T-cell (primary cell): ENCODE measurements at places on chromosomes 12 and 14.

- DNase-seq, result no peak
These were observed 340.4 kb downstream of the NAV3 start for GRCh38 chr12:78171061-78171460.

DNA sequence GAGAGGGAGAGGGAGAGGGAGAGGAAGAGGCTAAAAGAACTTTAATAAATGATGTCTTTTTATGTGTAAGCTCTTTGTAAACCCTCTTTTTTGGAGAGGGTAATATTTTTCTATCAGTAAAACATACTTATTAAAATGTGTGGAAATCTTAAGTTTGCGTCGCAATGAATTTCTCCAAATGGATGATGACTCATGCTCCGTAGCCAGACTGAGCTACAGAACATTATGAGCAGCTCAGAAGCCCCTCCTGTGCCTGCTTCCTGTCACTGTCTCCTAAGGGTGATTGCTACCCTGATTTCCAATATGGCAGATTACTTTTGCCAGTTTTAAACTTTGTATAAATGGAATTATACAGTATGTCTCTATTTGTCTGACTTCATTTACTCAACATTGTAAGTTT lies 13.0 kb upstream of the PYGL start:
- no peak for DNase-seq

DNA sequence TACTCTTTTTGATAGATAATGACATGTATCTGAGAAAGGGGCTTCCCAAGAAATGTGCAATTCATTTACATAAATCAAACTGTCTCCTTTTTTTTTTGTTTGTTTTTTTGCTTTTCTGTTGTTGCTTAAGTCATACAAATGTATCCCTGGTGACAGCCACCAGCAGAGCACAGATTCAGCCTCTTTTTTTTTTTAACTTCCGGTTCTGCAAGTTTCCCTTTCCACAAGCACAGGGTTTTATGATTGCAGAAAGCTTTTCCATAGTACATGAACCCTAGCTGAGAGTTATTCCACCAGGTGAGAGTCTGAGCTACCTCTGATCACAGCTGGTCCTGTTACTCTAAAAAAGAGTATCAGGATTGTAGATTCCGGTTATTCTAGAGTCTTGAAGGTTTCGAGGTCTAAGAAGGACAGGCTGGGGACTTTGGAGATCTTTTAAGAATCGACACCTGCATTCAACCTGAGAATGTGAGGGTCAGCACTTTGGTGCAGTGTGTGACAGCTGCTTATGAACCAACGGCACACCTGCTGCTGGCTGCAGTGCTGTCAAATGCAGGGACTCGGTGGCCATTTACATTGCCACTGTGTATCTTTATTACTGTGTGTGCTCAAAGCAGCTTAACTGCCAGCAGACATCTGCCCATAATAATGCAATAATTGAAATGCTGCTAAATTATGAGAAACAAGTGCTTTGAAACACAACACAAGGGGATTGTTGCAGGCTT lies 551.7 kb downstream of the NRXN3 start:
- DNase-seq, result no peak

- no peak for DNase-seq
These were observed 10.5 kb upstream of the ZDHHC22 start for GRCh38 chr14:77151918-77152588.

GRCh38 chr12:59357811-59358210 lies 238.0 kb upstream of the SLC16A7 start:
- no peak for DNase-seq

GRCh38 chr12:75923964-75924666 lies 107.5 kb downstream of the PHLDA1 start:
- DNase-seq, result no peak

GRCh38 chr14:59925797-59926196 lies 5.9 kb downstream of the LRRC9 start:
- DNase-seq, result no peak

DNA sequence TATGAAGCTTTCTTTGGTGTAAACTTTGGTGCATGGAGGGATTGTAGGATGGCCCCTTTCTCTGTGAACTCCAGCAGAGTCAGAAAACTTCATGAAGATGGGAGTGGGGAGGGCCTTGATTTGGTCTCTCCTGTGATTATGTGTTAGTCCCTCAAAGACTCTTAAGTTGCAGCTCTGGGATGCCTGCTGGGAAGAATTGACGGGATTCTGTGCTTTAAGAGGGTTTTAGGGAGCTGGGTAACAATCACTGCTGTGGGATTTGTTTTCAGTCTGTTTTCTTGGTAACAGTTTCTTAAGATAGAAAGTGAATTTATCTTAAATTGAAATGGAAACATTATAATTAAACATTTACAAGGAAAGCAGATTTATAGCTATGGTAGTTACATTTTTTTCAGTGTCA lies 378.1 kb downstream of the AACS start:
- no peak for DNase-seq

GRCh38 chr14:42070031-42070430 lies 463.4 kb downstream of the LRFN5 start:
- no peak for DNase-seq
